ENCODE measurements at places on chromosomes 12 and 14.

- peak; percentile 86 for DNase-seq
Measured at GRCh38 chr12:1488908-1489381, 105.4 kb downstream of the FBXL14 start.

- no peak for DNase-seq
Measured at GRCh38 chr14:22218728-22219127, 370.3 kb downstream of the DAD1 start.

DNA sequence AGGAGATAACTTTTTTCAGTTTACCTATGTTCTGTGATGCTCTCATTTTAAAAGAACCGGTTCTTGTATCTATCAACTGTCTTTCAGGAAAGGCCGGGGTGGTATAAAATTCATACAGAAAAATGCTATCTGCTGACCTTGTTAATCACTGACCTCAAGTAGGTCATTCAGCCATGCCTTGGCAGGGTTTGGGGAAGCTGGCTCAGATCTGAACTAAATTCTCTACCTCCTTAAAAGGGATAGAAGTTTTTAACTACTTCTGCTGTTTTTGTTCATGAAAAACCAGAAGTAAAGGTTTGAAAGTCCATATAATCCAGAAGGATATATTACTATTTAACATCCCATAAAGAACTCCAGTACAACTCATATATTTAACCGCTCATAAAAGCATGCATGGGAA, 10.1 kb downstream of the MYRFL start:
- DNase-seq = no peak

GRCh38 chr14:87688524-87688923, 304.5 kb downstream of the GALC start:
- DNase-seq = no peak

DNA sequence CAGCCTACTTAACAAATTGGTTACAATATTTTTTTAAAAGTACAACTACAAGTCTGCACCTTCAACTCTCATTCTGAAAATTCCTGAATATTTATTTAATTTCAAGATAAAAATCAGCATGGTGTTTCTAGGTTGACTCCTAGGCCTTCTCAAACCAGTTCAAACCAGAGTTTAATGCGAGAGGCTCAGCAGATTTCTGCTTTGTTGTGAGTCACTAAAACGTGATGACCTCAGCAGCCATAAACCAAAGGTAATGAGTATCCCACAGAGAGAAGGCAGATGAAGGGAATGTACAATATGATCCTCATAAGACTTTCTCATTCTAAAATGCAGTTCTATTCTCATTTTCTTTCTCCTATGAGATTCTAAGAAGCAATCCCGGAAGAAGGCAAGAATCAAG, 1.5 kb downstream of the PRDM4 start:
- peak; percentile 80 for DNase-seq

- no peak for DNase-seq
Measured at GRCh38 chr12:31117203-31118011, 43.7 kb downstream of the DDX11 start.

- no peak for DNase-seq
Measured at GRCh38 chr12:110591451-110592051, 8.4 kb upstream of the PPTC7 start.

- no peak for DNase-seq
Measured at GRCh38 chr12:115916910-115917668, 360.4 kb downstream of the MED13L start.

Data from AG10803 (cell line).